ENCODE measurements at places on chromosomes 2 and 18. TPM values are rescaled to one million over a fixed set of nuclear protein-coding genes. Genes with fewer than 3 reads are reported as not detected.

BMP10 gene
- not detected for total RNA-seq

GLB1L gene
- 16.1 TPM for total RNA-seq

RUFY4 gene
- not detected for total RNA-seq

SFTPB gene
- 2.7 TPM for total RNA-seq

COL4A3 gene
- total RNA-seq, result 0.19 TPM

UGT1A8 gene
- not detected for total RNA-seq

KCNS3 gene
- total RNA-seq, result 5.3 TPM

FBXO48 gene
- 2.0 TPM for total RNA-seq

SP140 gene
- total RNA-seq, result 0.97 TPM

SLC11A1 gene
- 0.39 TPM for total RNA-seq

EIF5B gene
- 44.8 TPM for total RNA-seq

IL1RN gene
- total RNA-seq, result 20.5 TPM

NRP2 gene
- 109 TPM for total RNA-seq

ERFE gene
- 0.29 TPM for total RNA-seq

TGFA gene
- total RNA-seq, result 6.8 TPM
